ENCODE measurements at places on chromosomes 5 and 9.
A peak's percentile ranks its signal among the peaks of the same experiment; 100 is the strongest.

GRCh38 chr5:104139840-104140239, 577.3 kb upstream of the NUDT12 start:
- no peak for DNase-seq

GRCh38 chr5:14569948-14570691, 11.5 kb upstream of the OTULINL start:
- no peak for DNase-seq

DNA sequence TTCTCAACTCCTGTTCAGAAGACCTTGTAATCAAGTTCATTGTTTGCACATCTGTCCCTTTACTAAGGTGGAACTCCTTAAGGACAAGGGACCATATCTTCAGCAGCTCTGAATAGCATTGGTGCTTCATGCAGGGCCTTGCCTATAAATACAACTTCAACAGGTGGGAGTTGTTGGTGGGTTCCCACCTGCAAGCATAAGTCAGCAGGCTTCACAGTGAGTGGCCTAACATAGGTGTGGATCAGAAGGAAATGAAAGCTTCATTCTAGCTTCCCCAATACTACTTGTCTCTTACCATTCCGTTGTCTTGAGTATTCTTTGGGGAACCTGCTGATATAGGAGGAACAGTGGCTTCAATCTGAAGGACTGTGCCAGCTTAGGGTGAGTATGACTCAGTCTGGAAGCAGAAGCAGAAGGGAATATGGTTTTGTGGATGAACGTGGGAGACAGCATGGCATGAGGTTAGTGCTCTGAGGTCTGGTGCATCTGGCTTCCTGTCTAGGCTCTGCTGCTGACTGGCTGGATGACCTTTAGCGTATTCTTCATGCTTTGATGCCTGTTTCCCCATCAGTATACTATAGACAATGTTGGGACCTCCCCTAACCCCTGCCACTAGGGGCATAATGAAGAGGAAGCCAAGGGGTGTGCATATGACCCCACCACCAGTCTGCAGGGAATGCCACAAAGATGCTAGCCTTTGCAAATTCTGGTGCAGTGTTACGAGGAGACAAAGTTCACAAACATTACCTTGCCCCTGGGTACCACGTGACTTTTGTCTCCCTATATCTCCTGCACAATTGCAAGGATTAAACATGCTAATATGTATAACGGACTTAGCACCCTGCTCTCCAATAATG, 192.3 kb downstream of the PALM2AKAP2 start:
- no peak for DNase-seq

- peak; percentile 68 for DNase-seq
These were observed 24.9 kb downstream of the CNOT6 start for GRCh38 chr5:180519098-180519497.

- DNase-seq, result peak; percentile 71
These were observed 369.0 kb upstream of the RFX3 start for GRCh38 chr9:3894772-3895171.

- DNase-seq, result peak; percentile 63
These were observed 182.1 kb upstream of the PTGER4 start for GRCh38 chr5:40497573-40497972.

DNA sequence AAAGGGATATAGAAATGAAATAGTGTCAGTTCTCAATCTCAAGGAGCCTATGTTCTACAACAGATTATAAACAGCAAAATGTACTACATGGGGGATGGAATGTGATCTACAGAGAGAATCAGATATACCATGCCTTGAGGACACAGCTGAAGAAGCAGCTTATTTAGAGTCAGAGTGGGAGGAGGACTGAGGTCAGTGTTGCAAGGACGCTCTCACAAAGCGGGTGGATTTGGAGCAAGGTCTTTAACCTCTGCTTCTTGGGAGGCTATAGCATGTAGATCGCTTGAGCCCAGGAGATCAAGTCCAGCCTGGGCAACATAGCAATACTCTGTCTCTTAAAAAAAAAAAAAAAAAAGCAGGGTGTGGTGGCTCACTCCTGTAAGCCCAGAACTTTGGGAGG, 32.8 kb upstream of the PLIN2 start:
- DNase-seq, result no peak

DNA sequence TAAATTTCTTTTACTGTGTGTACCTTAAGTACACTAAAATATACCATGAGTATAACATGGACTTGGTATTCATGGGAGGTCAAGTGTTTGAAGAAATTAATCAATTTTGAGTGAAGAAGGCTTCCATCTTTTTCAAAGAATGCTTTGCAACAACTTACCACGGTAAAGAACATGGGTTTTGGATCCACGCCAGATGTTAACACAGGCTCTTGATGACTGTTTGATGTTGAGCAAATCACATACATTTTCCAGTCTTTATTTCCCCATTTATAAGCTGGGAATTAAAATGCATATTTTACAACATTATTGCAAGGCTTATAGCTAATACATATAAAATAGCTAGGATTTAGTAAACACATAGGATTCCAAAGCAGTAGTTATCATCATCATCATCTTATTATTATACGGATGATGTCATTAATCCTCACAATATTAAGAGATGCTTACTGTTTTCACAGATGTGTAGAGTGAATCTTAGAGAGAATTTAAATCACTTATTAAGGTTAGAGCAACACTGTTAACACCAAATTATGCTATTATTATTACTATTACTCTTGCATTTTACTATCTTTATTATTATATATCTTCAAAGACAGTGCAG, 362.0 kb downstream of the PRELID2 start:
- DNase-seq, result no peak

- DNase-seq, result peak; percentile 55
These were observed 860 bp upstream of the MARCHF6 start for GRCh38 chr5:10352430-10353240.

DNA sequence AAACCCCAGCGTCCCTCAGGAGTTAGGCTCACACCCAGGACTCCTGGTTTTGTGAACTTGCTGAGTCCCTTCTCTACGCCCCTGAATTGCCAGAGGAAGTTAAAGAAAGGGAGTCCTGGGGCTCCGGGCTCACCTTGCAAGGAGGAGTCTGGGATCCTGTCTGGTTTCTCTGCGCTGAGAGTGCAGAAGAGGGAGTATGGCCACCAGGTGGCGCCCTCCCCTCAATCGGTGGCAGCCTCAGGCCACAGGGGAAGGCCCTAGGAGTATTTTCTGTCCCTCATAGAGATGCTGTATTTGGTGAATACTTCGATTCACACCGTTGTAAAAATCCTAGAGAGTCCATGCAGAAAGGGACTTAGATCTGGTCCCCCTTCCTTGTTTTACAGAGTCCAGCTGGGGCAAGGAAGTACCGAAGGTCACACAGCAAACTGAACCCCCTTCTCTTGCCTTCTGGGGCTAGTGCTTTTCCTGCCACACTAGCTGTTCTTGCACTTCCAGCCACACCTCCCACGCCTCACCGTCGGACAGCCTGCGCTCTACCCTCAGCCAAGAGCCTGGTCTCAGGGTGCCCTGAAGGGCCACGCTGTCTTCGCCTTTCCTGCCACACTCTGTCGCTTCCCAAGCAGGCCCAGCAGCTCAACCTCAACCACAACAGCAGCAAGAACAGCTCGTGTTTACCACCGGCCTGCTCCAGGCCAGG, 10.2 kb downstream of the HAND1 start:
- DNase-seq, result peak; percentile 72

- DNase-seq, result no peak
These were observed 144.3 kb downstream of the NR3C1 start for GRCh38 chr5:143259254-143259605.

DNA sequence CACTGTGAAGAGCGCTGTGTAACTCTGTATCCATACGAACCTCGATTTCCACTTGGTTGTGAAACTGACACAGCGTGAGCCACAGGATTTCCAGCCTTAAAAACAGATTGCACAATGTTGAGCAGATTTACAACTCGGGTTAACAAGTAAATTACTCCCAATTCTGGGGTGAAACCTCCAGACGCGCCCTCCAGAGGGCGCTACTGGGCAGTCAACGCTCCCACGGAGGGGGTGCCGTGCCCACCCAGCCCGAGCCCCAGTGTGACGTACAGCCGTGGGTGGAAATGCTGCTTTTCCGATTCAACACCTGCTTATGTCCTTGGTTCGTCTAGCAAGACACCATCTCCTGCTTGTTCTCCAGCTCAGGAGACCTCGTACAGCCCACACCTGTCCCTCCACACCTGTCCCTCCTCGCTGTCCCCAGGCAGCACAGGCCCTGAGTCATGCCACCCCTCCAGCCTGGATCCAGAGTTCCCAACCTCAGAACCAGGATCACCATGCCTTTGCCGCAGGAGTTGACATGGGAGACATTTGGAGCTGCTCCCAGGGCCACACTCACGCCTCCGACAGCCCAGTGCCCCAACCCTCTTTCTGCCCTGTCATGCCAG, 34.4 kb upstream of the SLC6A3 start:
- DNase-seq, result peak; percentile 66

- DNase-seq, result no peak
These were observed 420.4 kb upstream of the WWC1 start for GRCh38 chr5:167871091-167871490.

DNA sequence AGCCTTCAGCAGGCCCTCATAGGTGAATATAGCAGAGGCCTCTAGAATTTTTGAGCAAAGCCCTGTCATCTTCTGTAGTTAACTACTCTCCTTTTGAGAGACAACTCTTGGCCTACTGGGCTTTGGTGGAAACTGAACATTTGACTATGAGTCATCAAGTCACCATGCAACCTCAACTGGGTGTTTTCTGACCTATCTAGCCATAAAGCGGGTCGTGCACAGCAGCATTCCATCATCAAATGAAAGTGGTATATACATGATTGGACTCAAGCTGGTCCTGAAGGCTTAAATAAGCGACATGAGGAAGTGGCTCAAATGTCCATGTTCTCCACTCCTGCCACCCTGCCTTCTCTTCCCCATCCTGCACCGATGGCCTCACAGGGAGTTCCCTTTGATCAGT, 1115.5 kb downstream of the TAF11L14 start:
- no peak for DNase-seq

GRCh38 chr5:178381206-178381605, 148.6 kb upstream of the PHYKPL start:
- no peak for DNase-seq

- peak; percentile 56 for DNase-seq
These were observed 619.4 kb downstream of the TLE1 start for GRCh38 chr9:81069923-81070322.

DNA sequence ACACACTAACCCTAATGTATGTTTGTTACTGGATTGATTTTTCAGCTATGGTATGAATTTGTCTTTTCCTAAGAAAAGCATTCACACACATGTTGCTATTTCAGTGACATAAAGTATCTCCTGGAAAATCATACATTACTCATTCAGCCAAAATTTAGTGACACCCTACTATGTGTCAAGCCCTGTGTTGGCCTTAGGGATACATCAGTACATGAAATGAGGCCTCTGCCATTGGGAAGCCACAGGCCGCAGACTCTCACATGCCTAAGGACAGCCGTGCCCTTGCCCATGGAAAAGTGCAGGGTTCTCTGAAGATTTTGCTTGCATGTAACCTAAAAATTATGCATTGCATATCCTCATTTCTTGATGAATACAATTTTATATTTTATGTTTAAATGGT, 5.2 kb upstream of the MARCHF6 start:
- no peak for DNase-seq

- no peak for DNase-seq
These were observed 80.8 kb upstream of the IER5L start for GRCh38 chr9:129258823-129259301.

- no peak for DNase-seq
These were observed 550.8 kb downstream of the BNC2 start for GRCh38 chr9:16319646-16320045.

DNA sequence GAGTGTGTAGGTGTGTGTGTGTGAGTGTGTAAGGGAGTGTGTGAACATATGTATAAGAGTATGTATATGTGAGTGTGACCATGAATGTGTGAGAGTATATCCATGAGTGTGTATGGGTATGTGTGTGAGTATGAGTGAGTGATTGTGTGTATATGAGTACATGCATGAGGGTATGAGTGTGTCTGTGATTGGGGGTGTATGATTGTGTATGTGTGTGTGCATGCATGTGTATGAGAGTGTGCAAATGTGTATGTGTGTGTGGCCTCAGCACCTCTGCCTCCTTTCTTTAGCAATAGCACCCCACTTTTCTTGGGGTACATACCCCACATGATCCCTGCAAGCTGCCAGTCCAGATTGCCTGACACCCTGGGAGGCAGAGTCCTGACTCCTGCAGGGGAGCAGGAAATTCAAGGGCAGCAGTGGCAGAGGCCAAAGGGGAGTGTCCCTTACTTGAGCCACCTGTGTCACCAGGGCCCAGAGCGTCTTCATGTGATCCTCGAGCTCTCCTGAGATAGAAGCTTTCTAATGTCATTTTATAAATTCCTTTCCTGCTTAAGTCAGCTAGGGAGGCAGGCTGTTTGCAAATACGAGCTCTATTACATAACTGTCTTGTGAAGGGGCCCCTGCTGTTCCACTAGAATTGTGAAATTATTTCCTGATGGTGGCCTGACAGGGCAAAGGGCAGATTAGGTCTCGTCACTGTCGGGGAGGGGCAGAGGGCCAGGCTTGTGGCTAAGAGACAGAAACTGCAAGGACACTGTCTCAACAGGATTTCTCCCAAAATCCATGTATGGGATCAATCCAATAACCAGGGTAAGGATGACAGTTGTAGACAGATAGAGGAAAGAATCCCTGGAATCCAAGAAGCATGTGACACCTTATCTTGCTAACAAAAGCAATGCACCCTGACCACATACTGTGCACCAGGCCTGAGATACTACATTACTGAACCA, 389.1 kb downstream of the GADD45G start:
- DNase-seq, result no peak

GRCh38 chr5:5288201-5288600, 134.3 kb upstream of the ICE1 start:
- peak; percentile 60 for DNase-seq
